ENCODE measurements at places on chromosomes 12 and 14. TPM values are rescaled to one million over a fixed set of nuclear protein-coding genes. Genes with fewer than 3 reads are reported as not detected.

Gene ATXN2
- total RNA-seq, result 7.8 TPM

DNA sequence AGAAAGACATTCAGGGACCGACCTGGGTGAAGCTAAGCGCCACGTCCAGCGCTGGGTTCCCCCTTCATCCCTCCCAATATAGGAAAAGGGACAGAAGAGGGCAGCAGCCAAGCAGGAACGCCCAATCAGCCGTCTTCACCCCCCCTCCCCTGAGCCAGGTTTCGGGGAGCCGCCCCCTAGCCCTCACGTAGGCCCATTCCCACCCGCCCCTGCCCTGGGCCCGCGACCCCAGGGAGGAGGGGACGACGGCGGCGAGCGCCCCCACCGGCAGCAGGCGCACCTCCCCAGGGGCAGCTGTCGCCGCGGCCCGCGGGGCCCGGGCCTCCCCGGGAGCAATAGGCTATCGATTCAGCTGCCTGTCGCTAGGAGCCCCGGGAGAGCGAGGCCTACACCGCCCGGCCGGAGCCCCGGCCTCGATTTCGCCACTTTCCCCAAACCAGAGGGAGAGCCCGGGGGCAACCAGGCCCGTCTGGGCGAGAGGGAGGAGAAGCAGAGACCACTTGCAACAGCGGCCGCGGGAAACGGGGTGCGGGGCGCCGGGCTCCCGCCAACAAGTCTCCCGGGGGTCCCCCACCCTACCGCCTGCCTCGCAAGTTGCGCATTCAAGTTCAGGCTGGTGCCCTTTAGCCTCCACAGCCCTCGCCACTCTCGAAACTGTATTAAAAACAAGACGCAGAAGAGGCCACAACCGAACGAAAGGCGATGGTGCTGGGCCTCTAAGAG, 1.3 kb downstream of the DCAF5 start:
- peak; percentile 30 for DNase-seq

Gene CD163L1
- total RNA-seq, result 0.10 TPM

- no peak for DNase-seq
These were observed 199.4 kb downstream of the ANO4 start for GRCh38 chr12:100993916-100994450.

DNA sequence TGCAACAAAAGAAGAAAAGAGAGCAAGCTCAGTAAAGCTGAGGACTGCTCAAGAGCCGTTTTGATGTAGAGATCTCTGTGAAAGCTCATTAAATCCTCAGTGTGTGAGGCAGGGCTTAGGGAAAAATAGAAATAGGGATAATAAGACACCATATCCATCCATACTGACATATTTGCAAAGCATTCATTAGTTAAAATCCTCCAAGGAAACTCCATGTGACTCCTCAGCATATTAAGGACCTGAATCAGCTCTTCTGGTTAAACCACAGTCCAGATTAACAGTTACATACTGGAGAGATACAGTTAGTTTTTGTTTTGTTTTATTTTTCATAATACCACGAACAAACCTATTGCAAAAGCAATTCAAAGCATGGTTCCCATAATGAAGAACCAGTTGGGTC, 288.2 kb downstream of the PAWR start:
- no peak for DNase-seq

Gene ACTN1
- 802 TPM for total RNA-seq

- DNase-seq, result no peak
These were observed 19.4 kb downstream of the ACADS start for GRCh38 chr12:120744922-120745493.

GRCh38 chr12:14395074-14395778, 29.7 kb downstream of the ATF7IP start:
- DNase-seq, result no peak

GRCh38 chr12:111505601-111506036, 93.5 kb downstream of the ATXN2 start:
- no peak for DNase-seq

- peak; percentile 32 for DNase-seq
These were observed 50.3 kb downstream of the CCNK start for GRCh38 chr14:99531251-99532096.

Gene RPL6
- 1,672 TPM for total RNA-seq

DNA sequence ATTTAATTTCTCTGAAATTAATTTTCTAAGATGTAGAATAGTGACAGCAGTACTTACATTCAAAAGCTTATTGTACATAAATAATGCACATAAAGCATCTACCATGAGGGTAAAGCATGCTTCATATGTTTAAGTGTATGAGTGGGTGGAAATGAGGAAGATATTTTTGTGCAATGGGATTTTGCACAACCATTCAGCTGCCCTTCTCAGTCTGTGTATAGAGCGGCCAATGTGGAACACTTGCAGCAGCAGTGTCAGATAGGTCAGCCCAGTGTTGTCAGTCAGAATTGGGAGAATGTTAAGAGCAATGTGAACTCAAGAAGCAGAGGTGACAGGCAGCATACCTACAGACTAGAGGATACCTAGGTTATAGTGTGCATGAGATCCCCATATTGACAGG, 72.5 kb upstream of the ATP2B1 start:
- no peak for DNase-seq

GRCh38 chr12:50087995-50088394, 2.9 kb downstream of the SMARCD1 start:
- DNase-seq, result no peak

Gene GARIN6
- total RNA-seq, result not detected

DNA sequence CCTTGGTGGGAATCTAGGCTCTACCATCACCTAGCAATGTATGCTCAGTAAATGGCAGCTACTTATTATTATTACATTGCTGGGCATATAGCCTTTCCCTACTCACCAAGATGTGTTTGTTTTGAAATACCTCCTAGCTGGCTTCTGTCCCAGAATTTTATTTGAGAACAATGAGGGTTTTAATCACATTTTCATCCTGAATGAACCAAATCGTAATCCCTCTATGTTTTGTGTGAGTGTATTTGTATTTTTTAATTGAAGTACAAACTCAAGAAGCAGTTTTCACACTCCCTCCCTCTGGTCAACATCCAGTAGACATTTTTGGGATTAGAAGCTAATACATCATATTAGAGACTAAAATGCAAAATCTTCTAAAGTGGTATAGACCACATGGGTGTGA, 7.6 kb downstream of the SLC7A8 start:
- peak; percentile 73 for DNase-seq

- DNase-seq, result no peak
These were observed 80.7 kb downstream of the NTF3 start for GRCh38 chr12:5512601-5512970.

- no peak for DNase-seq
These were observed 45.9 kb downstream of the IFNG start for GRCh38 chr12:68113644-68114043.

GRCh38 chr12:34340534-34341361, 318.5 kb downstream of the ALG10 start:
- DNase-seq, result no peak

- DNase-seq, result no peak
These were observed 39.2 kb upstream of the MAX start for GRCh38 chr14:65141523-65141922.

DNA sequence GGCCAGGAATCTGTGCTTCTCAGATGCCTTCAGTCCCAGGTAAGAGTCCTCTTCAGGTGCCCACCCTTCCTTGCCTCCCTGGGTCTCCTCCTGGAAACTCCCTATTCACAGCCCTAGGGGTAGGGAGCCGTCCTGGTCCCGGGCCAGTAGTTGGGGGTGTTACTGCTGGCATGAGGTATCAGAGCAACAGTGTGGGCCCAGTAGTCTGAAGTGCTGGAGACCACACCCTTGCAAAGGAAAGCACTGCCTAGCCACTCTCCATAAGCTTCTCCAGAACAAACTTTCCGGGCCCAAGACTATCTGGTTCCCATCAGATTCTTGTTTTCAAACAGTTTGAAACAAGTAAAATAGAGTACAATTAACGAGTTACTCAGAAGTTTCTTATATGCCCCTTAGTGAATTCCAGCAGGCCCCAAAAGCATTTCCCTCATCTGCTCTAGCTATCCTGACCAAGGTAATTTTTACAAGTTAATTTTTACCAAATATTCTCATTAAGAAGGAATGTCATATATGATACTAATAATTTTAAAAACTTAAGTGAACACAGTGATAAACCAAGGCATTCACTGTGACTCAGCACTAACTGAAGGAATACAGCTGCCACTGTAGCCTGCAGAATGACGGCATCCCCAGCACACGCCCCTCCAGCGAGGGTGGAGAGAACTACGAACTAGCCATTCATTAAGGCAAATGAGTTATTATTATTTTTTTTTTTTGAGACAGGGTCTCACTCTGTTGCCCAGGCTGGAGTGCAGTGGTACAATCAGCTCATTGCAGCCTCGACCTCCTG, 49.4 kb downstream of the MOK start:
- DNase-seq, result peak; percentile 37

Gene DPY19L2
- total RNA-seq, result 3.6 TPM

- no peak for DNase-seq
These were observed 220.2 kb upstream of the NAV3 start for GRCh38 chr12:77610446-77610845.

Gene JPH4
- not detected for total RNA-seq

Gene TROAP
- 6.6 TPM for total RNA-seq

GRCh38 chr12:128747441-128747840, 76.3 kb downstream of the SLC15A4 start:
- DNase-seq, result no peak

Measured in renal cortical epithelial cell (primary cell).